ENCODE measurements at places on chromosomes 7 and 10. TPM values are rescaled to one million over a fixed set of nuclear protein-coding genes. Genes with fewer than 3 reads are reported as not detected.

Gene TFEC
- 0.49 TPM for total RNA-seq

Gene SHTN1
- total RNA-seq, result 38.6 TPM

Gene LRGUK
- total RNA-seq, result 1.00 TPM

Gene TET1
- total RNA-seq, result 35.7 TPM

Gene LMOD2
- not detected for total RNA-seq

Gene PNLIPRP3
- total RNA-seq, result not detected

DNA sequence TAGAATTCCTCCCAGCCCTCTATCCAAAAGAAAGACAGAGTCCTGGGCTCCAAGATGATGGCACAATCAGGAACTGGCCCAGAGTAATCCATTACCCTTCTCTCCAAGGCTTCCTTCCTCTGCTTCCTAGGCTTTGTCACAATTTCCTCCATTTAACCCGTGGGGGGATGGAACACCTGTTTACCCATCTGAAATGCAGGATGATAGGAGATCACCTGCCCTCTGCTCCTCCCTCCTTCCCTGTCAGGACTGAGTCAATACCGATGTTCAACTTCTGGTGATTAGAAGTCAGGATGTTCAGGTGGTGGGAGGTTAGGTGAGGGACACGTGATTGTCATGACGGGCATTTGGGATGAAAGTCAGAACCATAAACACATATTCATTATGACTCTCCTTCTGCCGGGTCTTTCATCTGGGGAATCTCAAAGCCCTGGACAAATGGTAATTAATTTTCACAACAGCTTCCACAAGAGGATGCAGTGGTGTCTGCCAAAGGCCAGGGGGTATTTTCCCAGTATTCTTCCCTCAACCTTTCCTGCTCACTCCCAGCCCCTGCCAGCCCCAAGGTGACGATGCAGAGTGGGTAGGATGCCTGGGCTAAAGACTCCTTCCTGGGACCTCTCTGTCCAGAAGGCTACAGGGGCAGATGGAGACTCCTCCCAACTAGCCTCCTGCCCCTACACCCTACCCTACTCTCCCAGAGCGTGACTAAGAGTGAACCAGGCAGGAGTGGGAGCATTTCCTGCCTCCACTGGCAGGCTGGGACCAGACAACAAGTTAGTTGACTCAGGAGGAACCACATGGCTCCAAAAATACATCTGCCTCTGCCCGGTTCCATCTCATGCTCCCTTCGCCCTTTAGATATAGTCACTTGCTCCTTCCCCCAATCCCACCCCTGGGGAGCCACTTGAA, 27.9 kb downstream of the DUSP5 start:
- no peak for DNase-seq

GRCh38 chr10:1348773-1349050, 292.5 kb downstream of the WDR37 start:
- no peak for DNase-seq

DNA sequence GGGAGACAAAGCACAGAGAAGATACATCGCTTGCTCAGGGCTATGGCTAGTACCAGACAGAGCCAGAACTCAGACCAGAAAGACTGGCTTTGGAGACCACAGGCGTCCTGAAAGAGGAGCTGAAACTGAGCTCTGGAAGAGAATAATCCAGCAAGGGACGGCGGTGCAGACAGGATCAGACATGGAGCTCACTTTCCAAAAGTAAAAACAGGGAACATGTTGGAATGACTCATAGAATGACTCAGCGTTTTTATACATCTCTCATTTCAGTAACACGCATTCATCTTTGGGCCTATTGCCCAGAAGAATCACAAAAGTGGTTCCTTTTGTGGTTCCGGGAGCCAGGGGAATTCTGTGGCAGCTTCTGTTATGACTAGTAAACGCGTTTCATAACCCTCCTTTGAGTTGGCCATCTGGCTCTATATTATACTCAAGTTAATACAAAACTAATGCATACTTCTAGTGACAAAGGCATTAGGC, 37.2 kb downstream of the PLEKHS1 start:
- DNase-seq, result no peak

DNA sequence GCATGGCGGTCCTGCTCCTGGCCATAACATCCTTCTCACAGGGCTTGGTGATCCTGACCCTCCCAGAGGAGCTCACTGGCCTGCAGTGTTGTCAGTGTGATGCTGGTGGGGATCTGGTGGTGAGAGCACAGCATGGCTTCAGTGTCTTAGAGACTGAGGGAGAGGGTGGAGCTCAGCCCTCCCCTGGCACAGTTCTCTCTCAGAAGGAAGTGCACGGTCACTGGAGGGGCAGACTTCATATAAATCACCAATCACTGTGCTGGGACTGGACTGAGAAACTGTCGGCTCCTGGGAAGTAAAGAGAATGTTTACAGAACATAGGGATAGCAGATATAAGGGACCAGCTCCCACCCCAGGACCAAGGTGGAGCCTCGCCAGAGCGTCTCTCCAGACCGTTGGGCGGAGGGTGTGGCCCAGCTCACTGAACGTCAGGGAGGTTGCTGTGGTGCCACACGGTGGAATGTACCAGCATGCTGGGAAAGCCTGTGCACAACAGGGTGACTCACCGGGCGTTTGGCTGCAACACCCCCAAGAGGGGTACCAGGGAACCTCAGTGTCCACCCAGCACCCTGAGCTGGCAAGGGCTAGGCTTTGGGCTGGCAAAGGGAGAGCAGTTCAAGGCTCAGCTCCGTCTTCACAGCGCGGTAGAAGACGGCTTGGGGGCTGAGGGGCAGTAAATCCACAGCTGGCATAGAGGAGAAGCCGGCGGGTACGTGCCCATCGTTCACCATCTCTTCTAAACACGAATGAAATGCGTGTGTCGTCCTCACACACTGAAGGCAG, 8.8 kb upstream of the GET4 start:
- DNase-seq, result no peak

DNA sequence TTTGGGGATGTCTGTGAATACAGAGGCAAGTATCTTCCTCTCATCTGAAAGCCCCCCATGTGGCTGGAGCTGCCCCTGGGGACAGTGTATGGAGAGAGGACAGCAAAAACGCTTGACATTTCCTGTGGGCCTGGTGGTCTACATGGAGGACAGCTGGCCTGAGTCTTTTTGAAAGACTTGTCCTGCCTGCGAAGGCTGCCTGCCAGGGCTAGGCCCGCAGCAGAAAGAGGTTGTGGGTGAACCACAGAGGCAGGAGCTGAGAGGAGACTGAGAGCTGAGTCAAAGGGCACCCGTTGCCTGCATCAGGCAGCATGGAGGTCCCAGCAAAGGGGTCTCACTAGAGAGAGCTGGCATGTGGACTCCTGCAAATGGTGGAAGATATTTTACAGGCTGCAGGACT, 66.4 kb downstream of the KAT6B start:
- no peak for DNase-seq

DNA sequence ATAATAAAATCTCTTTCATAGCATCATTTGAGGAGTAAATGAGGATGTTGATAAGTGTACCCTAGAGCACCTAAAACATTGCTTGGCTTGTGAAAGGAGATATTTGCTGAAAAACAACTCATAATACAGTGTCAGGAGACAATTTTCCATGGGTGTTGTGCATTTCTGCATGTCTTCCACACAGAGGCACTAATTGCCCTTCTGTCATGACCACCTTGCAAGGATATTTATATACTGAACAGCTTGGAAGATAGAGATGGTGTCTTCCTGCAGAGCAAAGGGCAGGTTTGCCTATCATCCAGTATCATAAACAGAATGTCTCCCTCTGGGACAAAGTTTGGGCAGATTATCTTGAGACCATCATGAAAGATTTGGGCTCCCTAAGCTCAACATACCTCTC, 495.2 kb upstream of the LRRN3 start:
- no peak for DNase-seq

- no peak for DNase-seq
Observed at GRCh38 chr7:101630591-101630990, 1.5 kb upstream of the MYL10 start.

- no peak for DNase-seq
Observed at GRCh38 chr7:95788884-95789283, 16.5 kb downstream of the DYNC1I1 start.

DNA sequence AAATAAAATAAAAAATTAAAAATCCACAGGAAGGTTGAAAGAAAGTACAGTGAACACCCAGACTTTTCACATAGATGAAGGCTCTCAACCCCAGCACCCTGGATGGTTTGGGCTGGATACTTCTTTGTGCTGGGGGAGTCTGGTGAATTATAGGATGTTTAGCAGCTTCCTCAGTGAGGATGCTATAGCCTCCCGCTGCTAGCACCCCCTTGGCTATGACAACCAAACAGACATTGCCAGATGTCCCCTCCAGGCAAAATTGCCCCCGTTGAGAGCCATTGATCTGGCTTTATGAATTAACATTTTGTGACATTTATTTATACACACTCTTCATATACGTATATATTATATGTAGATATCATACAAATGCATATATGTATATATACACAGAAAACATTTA, 21.6 kb downstream of the SMKR1 start:
- no peak for DNase-seq

DNA sequence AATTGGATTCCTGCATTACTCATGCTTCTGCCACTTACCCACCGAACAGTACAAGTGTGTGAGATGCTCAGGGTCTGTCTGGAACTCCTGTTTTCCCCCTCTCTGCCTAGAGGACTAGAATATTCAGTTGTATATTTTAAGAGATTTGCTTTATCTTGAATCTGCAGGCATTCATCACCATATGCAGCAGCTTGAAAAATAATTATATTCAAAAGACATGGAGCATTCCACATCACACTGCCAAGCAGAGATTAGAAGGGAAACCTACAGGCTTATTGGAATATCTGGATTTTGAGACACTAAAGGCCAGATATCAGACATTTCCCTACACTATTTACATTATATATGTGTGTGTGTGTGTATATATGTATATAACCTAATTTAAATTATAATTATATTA, 382.8 kb upstream of the POM121L12 start:
- DNase-seq, result no peak

GRCh38 chr7:43458330-43459018, 124.4 kb upstream of the STK17A start:
- DNase-seq, result no peak

DNA sequence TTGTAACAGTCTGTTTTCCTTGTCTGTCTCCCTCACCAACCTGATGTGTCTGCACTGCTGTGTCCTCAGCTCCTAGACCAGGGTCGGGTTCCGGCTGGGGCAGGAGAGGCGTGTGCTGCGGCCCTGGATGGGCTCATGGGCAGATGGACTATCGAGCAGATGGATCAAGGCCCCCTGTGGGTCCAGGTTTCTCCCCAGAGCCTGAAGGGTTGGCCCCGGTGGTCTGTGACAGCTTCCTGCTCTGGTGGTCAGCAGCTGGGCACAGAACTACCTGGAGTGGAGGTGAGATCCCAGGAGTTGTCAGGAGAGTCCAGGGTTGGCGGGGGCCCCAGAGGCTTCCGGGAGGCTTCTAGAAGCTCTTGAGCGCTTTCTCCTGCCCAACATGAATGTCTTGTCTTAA, 75.1 kb downstream of the GRK5 start:
- no peak for DNase-seq

GRCh38 chr7:33748793-33749192, 156.5 kb upstream of the BMPER start:
- DNase-seq, result no peak

GRCh38 chr10:7687228-7687907, 15.7 kb upstream of the ITIH2 start:
- peak; percentile 79 for DNase-seq

GRCh38 chr7:24830440-24831050, 73.3 kb upstream of the GSDME start:
- DNase-seq, result no peak

GRCh38 chr7:112970771-112971170, 115.9 kb downstream of the GPR85 start:
- no peak for DNase-seq

- DNase-seq, result no peak
Observed at GRCh38 chr10:17028798-17029197, 100.8 kb downstream of the CUBN start.

- DNase-seq, result no peak
Observed at GRCh38 chr7:133980804-133981203, 146.3 kb upstream of the LRGUK start.

GRCh38 chr7:26291699-26292538, at the start of gene SNX10:
TSS of gene SNX10 (plus strand) at chr7:26291862. CDS start at chr7:26346443, 54,581 bp downstream.
- peak; percentile 34 for DNase-seq

- no peak for DNase-seq
Observed at GRCh38 chr10:121659236-121659635, 61.0 kb upstream of the FGFR2 start.

GRCh38 chr10:87545783-87546182, 41.1 kb downstream of the MINPP1 start:
- no peak for DNase-seq

- DNase-seq, result no peak
Observed at GRCh38 chr7:151402029-151402835, 7.6 kb downstream of the WDR86 start.

DNA sequence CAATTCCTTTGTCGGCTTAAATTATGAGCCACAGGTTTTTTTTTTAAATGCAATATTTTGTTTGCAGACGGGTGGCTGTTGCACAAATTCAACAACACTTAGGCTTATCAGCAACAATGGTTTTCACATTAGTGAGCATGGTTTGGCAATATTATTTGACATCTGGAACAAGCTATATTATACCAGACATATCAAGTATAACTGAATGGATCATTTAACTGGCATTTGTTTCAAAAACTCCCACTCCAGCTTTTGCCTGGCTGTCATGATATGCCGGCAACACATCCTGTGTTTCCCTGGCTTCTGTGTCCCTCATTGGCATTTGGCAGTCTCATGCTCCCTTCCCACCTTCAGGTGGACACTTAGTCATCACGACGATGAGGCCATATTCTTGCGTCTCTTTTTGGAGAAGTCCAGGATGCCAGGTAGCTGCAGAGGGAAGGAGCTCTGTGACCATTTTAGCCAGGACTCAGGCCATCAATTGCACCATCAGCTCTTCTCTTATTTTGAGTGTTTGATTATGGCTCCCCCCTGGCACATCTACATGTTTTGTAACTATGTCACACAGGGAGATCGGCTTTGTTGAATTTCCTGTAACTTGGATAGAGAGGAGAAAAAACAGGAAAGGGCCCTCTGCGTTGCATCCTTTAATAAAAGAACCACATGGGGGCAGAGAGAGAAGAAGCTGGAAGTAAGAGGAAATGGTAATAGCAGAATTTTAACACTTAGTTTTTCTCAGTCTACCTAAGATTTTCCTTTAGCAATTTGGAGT, 413.9 kb downstream of the LRMDA start:
- DNase-seq, result no peak

DNA sequence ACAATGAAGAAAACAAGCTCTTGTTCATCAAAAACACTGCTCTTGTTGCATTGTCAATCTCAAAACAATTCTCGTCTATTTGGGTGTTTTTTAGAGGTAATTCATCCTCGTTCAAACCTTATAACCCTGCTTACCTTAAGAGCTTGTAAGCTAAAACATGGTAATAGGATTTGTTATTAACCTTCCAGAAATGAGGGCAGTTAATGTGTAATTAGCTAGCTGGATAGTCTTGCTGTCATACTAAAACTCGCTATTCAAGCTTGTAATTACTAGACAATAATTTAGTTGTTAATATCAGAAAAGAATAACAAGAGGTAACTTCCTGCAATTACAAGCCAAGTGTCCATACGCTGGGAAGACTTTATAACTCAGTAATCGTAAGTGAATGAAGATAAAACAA, 101.6 kb downstream of the UBE2H start:
- DNase-seq, result no peak

- no peak for DNase-seq
Observed at GRCh38 chr10:117486606-117487005, 55.9 kb upstream of the EMX2 start.

GRCh38 chr7:69813637-69814240, 215.5 kb downstream of the AUTS2 start:
- no peak for DNase-seq

All from mesothelial cell of epicardium (in vitro differentiated cells).